DND-41 (cell line): ENCODE measurements at places on chromosomes 5 and 9.

DNA sequence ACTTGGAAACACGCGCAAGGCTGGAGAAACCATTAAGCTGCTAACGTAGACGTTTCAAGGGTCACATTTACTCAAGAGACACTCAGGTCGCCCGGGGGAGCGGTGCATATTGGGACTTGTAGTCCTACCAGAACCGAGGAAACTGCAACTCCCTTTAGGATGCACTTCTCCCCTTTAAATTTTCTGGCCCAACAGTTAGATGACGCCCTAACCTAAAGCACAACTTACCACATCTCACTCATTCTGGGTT lies 384 bp upstream of the DMXL1 start:
- no peak for DNase-seq
- peaks cover 43% of the 10 kb centered on the region for H3K4me1 ChIP-seq
- peak overlapping the region; percentile 59; the same call in 1 of the 2 replicates for H3K4me3 ChIP-seq
- no peaks in the 10 kb centered on the region; the same call in 1 of the 2 replicates for H3K36me3 ChIP-seq
- H3K27ac ChIP-seq, result peak overlapping the region; percentile 83

DNA sequence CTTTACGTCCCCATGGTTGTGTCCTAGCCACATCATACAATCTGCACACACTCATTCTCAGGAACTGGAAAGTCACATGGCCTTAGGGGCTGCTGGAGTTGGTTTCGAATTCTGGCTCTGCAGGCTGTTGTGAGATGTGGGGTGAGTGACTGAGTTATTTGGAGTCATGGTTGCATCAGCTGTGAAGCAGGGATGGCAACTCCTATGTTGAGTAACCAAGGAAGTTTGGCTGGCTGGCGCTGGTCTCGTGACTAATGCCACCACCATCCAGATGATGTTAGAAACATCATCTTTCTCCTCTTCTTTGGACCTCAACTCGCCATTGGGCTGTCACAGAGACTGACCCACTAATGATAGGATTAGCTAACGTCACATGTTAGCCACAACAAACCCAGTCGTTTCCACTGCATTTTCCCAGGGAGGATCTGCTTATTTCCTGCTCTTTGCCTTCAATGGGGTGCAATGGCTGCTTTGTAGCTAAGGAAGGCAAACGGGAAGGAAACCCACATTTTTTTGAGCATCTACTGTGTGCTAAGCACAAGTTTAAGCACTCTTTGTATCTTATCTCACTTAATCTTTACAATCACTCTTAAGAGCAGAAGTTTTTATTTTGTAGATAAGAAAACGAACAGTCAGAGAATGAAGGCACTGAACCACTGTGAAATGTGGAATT lies 78.1 kb upstream of the UBTD2 start:
- H3K27me3 ChIP-seq, result no peaks in the 10 kb centered on the region
- H3K4me1 ChIP-seq, result no peaks in the 10 kb centered on the region
- peak; percentile 30 for DNase-seq
- H3K4me3 ChIP-seq, result no peak overlapping the region
- H3K27ac ChIP-seq, result no peak overlapping the region

- no peak for DNase-seq
- H3K36me3 ChIP-seq, result no peaks in the 10 kb centered on the region
- no peak overlapping the region for H3K4me3 ChIP-seq
- no peak overlapping the region for H3K27ac ChIP-seq
- no peaks in the 10 kb centered on the region for H3K27me3 ChIP-seq
Observed at GRCh38 chr5:125151150-125151900, 404.9 kb upstream of the ZNF608 start.

GRCh38 chr5:146410272-146410671 lies 36.9 kb upstream of the TCERG1 start:
- H3K27ac ChIP-seq, result no peak overlapping the region
- H3K36me3 ChIP-seq, result no peaks in the 10 kb centered on the region
- peaks cover 12% of the 10 kb centered on the region for H3K27me3 ChIP-seq
- no peak overlapping the region for H3K4me3 ChIP-seq

- DNase-seq, result no peak
- H3K27ac ChIP-seq, result no peak overlapping the region
- H3K27me3 ChIP-seq, result peaks cover 10% of the 10 kb centered on the region
- H3K4me3 ChIP-seq, result no peak overlapping the region
Observed at GRCh38 chr5:56569566-56569965, 245.8 kb upstream of the MAP3K1 start.

GRCh38 chr5:93620487-93621326 lies 37.7 kb downstream of the NR2F1 start:
- no peak overlapping the region for H3K27ac ChIP-seq
- no peaks in the 10 kb centered on the region for H3K4me1 ChIP-seq
- H3K27me3 ChIP-seq, result no peaks in the 10 kb centered on the region
- H3K36me3 ChIP-seq, result no peaks in the 10 kb centered on the region
- H3K4me3 ChIP-seq, result no peak overlapping the region

DNA sequence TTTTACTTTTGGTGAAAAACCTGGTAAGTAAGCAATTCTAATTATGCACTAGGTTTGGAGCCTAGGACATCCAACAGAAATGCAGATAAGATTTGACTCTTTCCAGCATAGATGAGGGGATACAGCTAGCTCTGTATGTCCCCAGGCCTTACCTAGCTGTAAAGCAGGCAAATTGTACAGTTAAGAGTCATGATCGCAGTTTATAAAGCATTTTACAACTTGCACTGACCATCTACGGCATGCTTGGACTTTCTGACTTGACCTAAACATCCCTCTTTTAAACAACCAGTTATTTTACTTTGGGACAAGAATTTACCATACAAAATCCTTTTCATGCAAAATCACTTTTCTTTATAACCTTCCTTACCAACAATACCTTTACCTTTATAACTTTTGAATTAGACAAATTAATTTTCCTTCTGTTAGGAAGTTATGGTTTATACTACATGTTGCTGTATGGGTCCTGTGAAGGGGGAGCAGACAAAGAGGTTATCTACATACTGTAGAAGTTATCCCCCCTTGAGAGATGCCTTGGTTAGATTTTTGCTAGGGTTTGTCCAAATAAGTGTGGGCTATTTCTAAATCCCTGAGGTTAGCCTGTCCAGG lies 36.8 kb downstream of the FGD3 start:
- DNase-seq, result peak; percentile 46
- no peaks in the 10 kb centered on the region for H3K4me1 ChIP-seq
- peaks cover 76% of the 10 kb centered on the region for H3K36me3 ChIP-seq
- H3K27me3 ChIP-seq, result no peaks in the 10 kb centered on the region

- peaks cover 79% of the 10 kb centered on the region for H3K36me3 ChIP-seq
- no peaks in the 10 kb centered on the region for H3K27me3 ChIP-seq
- DNase-seq, result no peak
- peak overlapping the region; percentile 69 for H3K27ac ChIP-seq
Observed at GRCh38 chr5:132473668-132474067, 16.9 kb downstream of the IRF1 start.

DNA sequence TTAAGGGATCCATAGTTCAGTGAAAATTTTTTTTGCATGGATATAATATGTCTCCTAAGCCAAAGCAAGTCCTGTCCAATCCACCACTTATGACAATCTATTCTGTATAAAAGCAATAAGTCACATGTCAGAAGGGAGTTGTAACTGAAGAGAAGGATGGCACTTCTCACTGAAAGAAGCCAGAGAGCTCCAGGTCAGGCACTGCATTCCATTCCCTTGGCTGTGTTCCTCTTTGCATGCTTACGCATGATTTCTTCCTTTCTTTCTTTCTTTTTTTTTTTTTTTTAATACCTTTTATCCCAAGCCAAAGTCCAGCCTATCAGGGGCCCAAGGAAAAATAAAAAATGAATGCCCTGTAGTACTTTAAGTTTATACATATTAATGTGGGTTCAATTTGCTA lies 39.8 kb downstream of the MAMDC2 start:
- H3K27me3 ChIP-seq, result no peaks in the 10 kb centered on the region
- H3K4me1 ChIP-seq, result no peaks in the 10 kb centered on the region
- no peak for DNase-seq
- H3K4me3 ChIP-seq, result no peak overlapping the region

GRCh38 chr5:177957241-177957640 lies 38.8 kb downstream of the PROP1 start:
- DNase-seq, result no peak
- H3K4me1 ChIP-seq, result no peaks in the 10 kb centered on the region
- H3K4me3 ChIP-seq, result no peak overlapping the region
- no peaks in the 10 kb centered on the region for H3K27me3 ChIP-seq
- H3K36me3 ChIP-seq, result no peaks in the 10 kb centered on the region

DNA sequence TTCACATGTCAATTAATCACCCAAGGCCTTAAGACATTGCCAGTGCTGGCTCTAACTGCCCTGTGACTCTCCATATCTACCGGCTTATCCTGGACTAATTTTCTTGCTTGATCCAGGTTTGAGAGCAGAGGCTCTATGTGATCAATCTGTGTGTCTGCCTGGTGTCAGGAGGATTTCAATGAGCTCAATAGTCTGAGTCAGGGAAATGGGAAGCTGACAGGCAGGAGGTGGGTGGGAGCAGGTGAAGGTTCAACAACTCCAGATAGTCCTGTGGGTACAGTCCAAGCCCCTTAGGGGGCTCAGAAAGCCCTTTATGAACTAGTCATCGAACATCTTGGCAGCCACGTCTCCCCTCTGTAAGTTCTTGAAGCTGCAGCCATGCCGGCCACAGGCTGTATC lies 72.2 kb downstream of the SHB start:
- no peak overlapping the region for H3K27ac ChIP-seq
- no peak overlapping the region for H3K4me3 ChIP-seq
- no peak for DNase-seq
- H3K27me3 ChIP-seq, result no peaks in the 10 kb centered on the region
- no peaks in the 10 kb centered on the region for H3K36me3 ChIP-seq

GRCh38 chr9:136855461-136856078 lies 3.4 kb downstream of the MAMDC4 start:
- no peaks in the 10 kb centered on the region for H3K27me3 ChIP-seq
- H3K27ac ChIP-seq, result no peak overlapping the region
- H3K36me3 ChIP-seq, result peaks cover 16% of the 10 kb centered on the region

DNA sequence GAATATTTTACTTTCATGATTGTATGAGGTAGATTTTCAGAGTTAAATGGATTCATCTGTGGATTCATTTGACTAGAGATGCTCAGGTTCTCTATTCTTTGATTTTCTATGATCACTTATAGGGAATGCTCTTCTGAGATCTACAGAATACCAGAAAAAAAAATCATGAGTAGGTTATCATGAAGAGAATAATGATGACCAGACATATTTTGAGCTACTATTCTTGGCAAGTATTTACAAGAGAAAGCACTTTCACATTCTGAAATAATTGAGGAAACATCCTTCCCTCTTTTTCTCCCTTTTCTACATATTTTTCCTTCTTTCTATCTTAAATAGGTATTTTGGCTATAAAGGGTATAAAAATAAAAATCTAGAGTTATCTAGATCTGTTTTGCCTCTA lies 543.0 kb upstream of the TUSC1 start:
- no peaks in the 10 kb centered on the region for H3K36me3 ChIP-seq
- H3K27me3 ChIP-seq, result no peaks in the 10 kb centered on the region
- no peak overlapping the region for H3K4me3 ChIP-seq
- no peak for DNase-seq

- no peaks in the 10 kb centered on the region for H3K27me3 ChIP-seq
- no peaks in the 10 kb centered on the region for H3K36me3 ChIP-seq
- no peaks in the 10 kb centered on the region for H3K4me1 ChIP-seq
- no peak overlapping the region for H3K27ac ChIP-seq
Observed at GRCh38 chr9:109816490-109816889, 36.5 kb downstream of the PALM2AKAP2 start.

GRCh38 chr9:120950421-120951388 lies 24.1 kb upstream of the TRAF1 start:
- no peak for DNase-seq
- H3K4me3 ChIP-seq, result no peak overlapping the region
- no peaks in the 10 kb centered on the region for H3K36me3 ChIP-seq
- no peaks in the 10 kb centered on the region for H3K27me3 ChIP-seq

GRCh38 chr5:94749042-94749441 lies 130.6 kb downstream of the SLF1 start:
- no peaks in the 10 kb centered on the region for H3K4me1 ChIP-seq
- no peaks in the 10 kb centered on the region for H3K27me3 ChIP-seq
- no peak overlapping the region for H3K4me3 ChIP-seq
- no peak overlapping the region for H3K27ac ChIP-seq
- no peaks in the 10 kb centered on the region for H3K36me3 ChIP-seq

- H3K27me3 ChIP-seq, result no peaks in the 10 kb centered on the region
- no peak overlapping the region for H3K27ac ChIP-seq
- H3K36me3 ChIP-seq, result no peaks in the 10 kb centered on the region
- H3K4me1 ChIP-seq, result no peaks in the 10 kb centered on the region
- H3K4me3 ChIP-seq, result no peak overlapping the region
- DNase-seq, result no peak
Observed at GRCh38 chr5:58357121-58357520, 102.8 kb downstream of the PLK2 start.

- no peak for DNase-seq
- H3K27ac ChIP-seq, result no peak overlapping the region
- no peaks in the 10 kb centered on the region for H3K27me3 ChIP-seq
- H3K4me3 ChIP-seq, result no peak overlapping the region
Observed at GRCh38 chr9:18614116-18614515, 140.2 kb downstream of the ADAMTSL1 start.

- no peaks in the 10 kb centered on the region for H3K36me3 ChIP-seq
- DNase-seq, result no peak
- no peak overlapping the region for H3K27ac ChIP-seq
Observed at GRCh38 chr9:84439250-84439649, 98.7 kb upstream of the SLC28A3 start.

DNA sequence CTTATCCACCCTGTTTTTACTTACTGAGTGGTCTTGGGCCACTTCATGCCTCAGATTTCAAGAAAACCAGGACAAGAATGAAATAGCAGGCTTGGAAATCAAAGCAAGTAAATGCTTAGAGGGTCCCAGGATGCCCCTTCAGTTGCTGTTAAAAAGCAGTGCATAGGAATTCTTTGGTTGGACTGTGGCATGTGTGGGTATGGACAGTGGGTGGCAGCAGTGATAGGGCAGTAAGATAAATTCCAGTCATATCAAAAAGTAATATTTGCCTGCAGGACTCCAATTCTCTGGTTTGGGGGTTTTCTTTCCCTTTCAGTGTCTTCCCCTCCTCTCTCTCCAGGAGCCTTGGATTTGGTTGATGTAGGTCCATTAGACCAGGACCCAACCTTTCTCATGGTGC lies 306.7 kb upstream of the CLINT1 start:
- peaks cover 8% of the 10 kb centered on the region for H3K4me1 ChIP-seq
- H3K36me3 ChIP-seq, result no peaks in the 10 kb centered on the region
- no peak overlapping the region for H3K27ac ChIP-seq

- no peak overlapping the region for H3K4me3 ChIP-seq
- DNase-seq, result no peak
- H3K27ac ChIP-seq, result peak overlapping the region; percentile 85
- H3K36me3 ChIP-seq, result no peaks in the 10 kb centered on the region
- H3K4me1 ChIP-seq, result peaks cover 31% of the 10 kb centered on the region
Observed at GRCh38 chr9:71796100-71796767, 27.9 kb upstream of the CEMIP2 start.

GRCh38 chr9:134443174-134444037 lies 117.2 kb downstream of the RXRA start:
- DNase-seq, result peak; percentile 84
- no peak overlapping the region for H3K27ac ChIP-seq
- H3K4me3 ChIP-seq, result no peak overlapping the region
- H3K27me3 ChIP-seq, result no peaks in the 10 kb centered on the region
- H3K36me3 ChIP-seq, result no peaks in the 10 kb centered on the region
- H3K4me1 ChIP-seq, result peaks cover 6% of the 10 kb centered on the region
